ENCODE measurements at places on chromosomes 12 and 14. TPM values are rescaled to one million over a fixed set of nuclear protein-coding genes. Genes with fewer than 3 reads are reported as not detected.
A peak's percentile ranks its signal among the peaks of the same experiment; 100 is the strongest.

TAS2R8 gene
- total RNA-seq, result not detected

POMT2 gene
- total RNA-seq, result 17.4 TPM

CPNE6 gene
- total RNA-seq, result not detected

TBX5 gene
- total RNA-seq, result 56.9 TPM

KERA gene
- total RNA-seq, result not detected

REP15 gene
- total RNA-seq, result 7.2 TPM

OVCH1 gene
- not detected for total RNA-seq

NRL gene
- total RNA-seq, result 1.8 TPM

- H3K27ac ChIP-seq, result peak overlapping the region; percentile 96
- H3K4me3 ChIP-seq, result peak overlapping the region; percentile 74
- no peaks in the 10 kb centered on the region for H3K36me3 ChIP-seq
- H3K27me3 ChIP-seq, result no peaks in the 10 kb centered on the region
- DNase-seq, result no peak
Measured at GRCh38 chr14:61698206-61698980, 3.1 kb downstream of the HIF1A start.

- DNase-seq, result no peak
- H3K4me1 ChIP-seq, result no peaks in the 10 kb centered on the region
- H3K4me3 ChIP-seq, result no peak overlapping the region
- H3K27me3 ChIP-seq, result no peaks in the 10 kb centered on the region
- H3K27ac ChIP-seq, result no peak overlapping the region
Measured at GRCh38 chr14:40368314-40368713, 936.1 kb upstream of the FBXO33 start.

DNA sequence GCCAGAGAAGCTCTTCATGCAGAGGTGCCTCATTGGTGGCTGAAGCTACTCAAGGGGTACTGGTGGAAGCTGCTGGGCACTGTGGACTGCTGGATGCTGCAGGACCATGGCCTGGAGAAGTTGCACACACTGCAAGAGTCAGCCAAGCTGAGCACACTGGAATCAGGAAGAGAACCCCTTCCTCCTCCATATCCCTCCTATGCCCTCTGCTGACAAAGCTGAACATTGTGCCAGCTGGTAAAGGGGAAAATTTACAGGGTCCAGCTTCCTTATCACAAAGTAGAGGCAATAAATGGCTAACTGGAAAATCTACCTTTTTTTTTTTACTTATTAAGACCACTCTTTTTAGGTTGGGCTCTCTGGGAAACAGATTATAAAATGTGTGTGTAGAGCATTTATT is 6.5 kb downstream of the CCDC175 start:
- H3K27ac ChIP-seq, result no peak overlapping the region
- peaks cover 1% of the 10 kb centered on the region for H3K27me3 ChIP-seq
- no peak overlapping the region for H3K4me3 ChIP-seq

GRCh38 chr12:105696-106095 is 39.1 kb downstream of the IQSEC3 start:
- H3K4me1 ChIP-seq, result peaks cover 10% of the 10 kb centered on the region
- no peaks in the 10 kb centered on the region for H3K27me3 ChIP-seq
- no peaks in the 10 kb centered on the region for H3K36me3 ChIP-seq
- DNase-seq, result no peak
- no peak overlapping the region for H3K4me3 ChIP-seq

DNA sequence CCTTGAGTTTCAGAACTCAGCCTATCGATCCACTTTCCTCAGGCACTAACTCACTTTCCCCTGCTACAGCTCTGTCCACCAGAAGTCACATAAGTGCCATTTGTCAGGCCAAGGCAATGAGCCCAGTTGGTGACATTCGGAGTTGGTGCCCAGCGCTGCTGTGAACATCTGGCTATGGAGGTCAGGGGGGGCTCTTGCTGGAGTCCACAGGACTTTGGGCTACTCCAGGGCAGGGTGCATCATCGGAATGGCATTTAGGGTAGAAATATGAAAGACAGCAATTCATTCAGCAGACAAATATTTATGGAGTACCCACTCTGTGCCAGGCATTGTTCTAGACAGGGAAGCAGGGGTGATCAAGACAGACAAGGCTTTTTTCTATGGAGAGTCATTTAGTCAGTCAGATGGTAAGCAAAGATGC is 1.5 kb upstream of the PPP1CC start:
- no peak for DNase-seq
- H3K27ac ChIP-seq, result peak overlapping the region; percentile 93
- peaks cover 12% of the 10 kb centered on the region for H3K4me1 ChIP-seq
- no peak overlapping the region for H3K4me3 ChIP-seq
- no peaks in the 10 kb centered on the region for H3K27me3 ChIP-seq

GRCh38 chr12:85872497-85873091 is 1.5 kb upstream of the NTS start:
- H3K4me1 ChIP-seq, result no peaks in the 10 kb centered on the region
- no peaks in the 10 kb centered on the region for H3K36me3 ChIP-seq
- no peaks in the 10 kb centered on the region for H3K27me3 ChIP-seq
- no peak for DNase-seq

DNA sequence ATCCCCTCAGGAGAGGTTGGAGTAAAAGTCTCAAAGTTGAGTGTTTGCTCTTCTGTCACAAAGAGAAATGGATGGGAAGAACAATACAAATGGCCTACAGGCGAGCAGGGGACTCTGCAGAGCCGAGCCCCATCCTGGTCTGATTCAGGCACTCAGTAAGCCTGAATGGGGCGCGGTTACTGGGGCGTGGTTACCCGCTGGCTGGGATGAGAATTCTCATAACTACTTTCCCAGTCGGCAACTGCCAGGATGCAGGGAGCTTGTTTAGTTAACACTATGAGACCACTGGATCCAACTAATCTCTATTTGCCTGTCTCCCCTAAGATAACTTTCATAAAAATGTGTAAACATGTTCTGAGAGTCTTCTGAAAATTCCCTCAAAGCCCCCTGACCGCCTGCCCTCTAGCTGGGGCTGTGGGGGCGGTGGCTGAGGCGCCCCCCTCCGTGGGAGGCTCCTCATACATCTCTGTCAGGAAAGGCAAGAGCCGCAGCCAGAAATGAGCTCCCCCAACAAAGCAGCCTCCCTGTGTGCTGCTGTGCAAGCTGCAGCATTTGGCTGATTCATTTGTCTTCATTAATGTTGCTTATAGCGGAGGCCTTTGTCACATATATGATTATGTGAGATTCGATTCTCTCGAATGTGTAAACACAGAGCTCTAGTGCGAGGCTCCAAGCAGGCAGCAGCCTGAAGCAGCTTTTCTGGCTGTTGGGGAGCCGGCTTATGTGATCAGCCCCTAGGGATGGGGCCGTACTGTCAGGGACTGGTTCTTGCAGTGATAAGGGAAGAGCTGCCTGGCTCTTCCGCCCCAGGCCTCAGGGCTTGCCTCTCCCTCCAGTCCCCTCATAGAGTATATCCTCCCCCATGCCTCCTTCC is 126.1 kb upstream of the ARHGAP5 start:
- H3K36me3 ChIP-seq, result no peaks in the 10 kb centered on the region
- no peak overlapping the region for H3K4me3 ChIP-seq
- H3K27ac ChIP-seq, result peak overlapping the region; percentile 64
- peaks cover 5% of the 10 kb centered on the region for H3K4me1 ChIP-seq

GRCh38 chr14:74475678-74476077 is 17.4 kb downstream of the NPC2 start:
- no peaks in the 10 kb centered on the region for H3K27me3 ChIP-seq
- peaks cover 7% of the 10 kb centered on the region for H3K4me1 ChIP-seq
- DNase-seq, result no peak
- no peak overlapping the region for H3K4me3 ChIP-seq

DNA sequence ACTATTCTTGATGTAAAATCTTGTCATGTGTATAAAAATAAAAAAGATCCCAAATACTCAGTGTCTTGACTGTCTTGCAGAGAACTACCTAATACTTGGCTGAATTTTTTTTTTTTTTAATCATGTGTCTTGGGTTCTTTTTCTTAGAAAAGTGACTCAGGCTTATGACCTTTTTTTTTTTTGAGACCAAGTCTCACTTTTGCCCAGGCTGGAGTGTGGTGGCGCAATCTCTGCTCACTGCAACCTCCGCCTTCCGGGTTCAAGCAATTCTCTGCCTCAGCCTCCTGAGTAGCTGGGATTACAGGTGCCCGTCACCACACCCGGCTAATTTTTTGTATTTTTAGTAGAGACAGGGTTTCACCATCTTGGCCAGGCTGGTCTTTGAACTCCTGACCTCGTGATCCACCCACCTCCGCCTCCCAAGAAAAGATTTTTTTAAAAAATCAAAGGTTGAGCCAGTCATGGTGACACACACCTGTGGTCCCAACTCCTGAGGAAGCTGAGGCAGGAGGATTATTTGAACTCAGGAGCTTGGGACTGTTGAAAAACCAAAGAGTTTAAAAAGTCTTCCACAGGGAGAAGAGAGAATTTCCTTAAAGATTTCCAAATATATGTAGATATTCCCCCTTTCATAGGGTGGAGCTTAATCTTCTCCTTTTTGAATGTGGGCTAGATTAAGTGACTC is 17.7 kb upstream of the TDG start:
- no peak overlapping the region for H3K27ac ChIP-seq
- no peak for DNase-seq
- no peaks in the 10 kb centered on the region for H3K27me3 ChIP-seq
- peaks cover 82% of the 10 kb centered on the region for H3K36me3 ChIP-seq
- no peaks in the 10 kb centered on the region for H3K4me1 ChIP-seq
- no peak overlapping the region for H3K4me3 ChIP-seq

DNA sequence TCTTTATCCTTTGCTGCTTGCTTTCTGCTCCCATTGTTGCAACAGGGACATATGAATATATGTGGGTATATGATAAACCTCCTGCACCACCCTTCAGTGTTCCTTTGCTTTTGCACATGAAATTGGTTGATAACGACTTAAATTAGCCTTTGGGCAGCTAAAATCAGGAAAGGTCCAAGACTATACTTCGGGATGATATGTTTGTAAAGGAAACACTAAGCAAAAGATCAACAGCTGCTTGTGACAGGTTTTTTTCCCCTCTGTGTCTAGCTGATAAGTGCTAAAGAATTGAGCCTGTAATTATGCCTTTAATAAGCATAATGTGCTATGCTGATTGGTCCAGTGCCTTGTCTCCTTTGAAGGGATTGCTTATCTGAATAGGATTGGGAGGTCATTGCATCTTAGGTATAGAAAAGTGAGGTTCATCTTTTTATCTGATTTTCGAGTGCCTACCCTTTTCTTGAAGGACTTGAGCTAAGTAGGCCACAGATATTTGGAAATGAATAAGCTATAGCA is 59.4 kb downstream of the PPHLN1 start:
- DNase-seq, result no peak
- no peak overlapping the region for H3K4me3 ChIP-seq
- no peaks in the 10 kb centered on the region for H3K4me1 ChIP-seq

- H3K27ac ChIP-seq, result no peak overlapping the region
- no peak for DNase-seq
- no peaks in the 10 kb centered on the region for H3K36me3 ChIP-seq
- H3K4me3 ChIP-seq, result no peak overlapping the region
- peaks cover 6% of the 10 kb centered on the region for H3K4me1 ChIP-seq
Measured at GRCh38 chr12:105332925-105333324, 2.4 kb downstream of the C12orf75 start.

DNA sequence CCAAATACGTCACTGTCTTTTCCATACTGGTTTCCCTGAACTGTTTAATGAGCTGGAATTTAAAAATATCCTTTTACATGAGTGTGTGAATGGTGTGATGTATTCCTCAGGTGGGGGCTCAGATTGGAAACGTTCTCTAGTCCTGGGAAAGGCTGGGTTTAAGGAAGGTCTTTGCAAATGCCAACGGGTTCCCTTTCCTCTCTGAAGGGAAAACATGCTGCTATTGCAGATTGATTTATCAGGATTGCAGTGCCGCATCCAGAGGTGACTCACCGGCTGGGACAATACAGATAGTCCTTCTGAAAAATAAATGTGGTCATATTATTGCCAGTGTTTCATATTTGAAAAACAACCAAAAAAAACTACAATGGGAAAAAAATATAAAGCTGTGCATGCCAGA is 193.1 kb upstream of the FLRT2 start:
- no peaks in the 10 kb centered on the region for H3K36me3 ChIP-seq
- no peaks in the 10 kb centered on the region for H3K27me3 ChIP-seq
- DNase-seq, result no peak
- no peaks in the 10 kb centered on the region for H3K4me1 ChIP-seq
- no peak overlapping the region for H3K4me3 ChIP-seq
